Left hindlimb (tissue), 1 donor: ENCODE measurements at places on chromosomes 6 and 20.

- DNase-seq: no peak
Measured at GRCh38 chr6:87901613-87902012, 146.0 kb upstream of the SPACA1 start.

GRCh38 chr20:50837532-50838321 is 42.9 kb downstream of the BCAS4 start:
- DNase-seq: peak; percentile 86

- no peak for DNase-seq
Measured at GRCh38 chr20:4571759-4572531, 149.8 kb upstream of the PRND start.

GRCh38 chr6:117463762-117464665 is 18.5 kb upstream of the DCBLD1 start:
- no peak for DNase-seq

- no peak for DNase-seq
Measured at GRCh38 chr6:121510568-121511177, 75.2 kb downstream of the GJA1 start.

GRCh38 chr20:45508068-45508886 is 7.1 kb downstream of the SPINT3 start:
- DNase-seq: no peak
